ENCODE measurements at places on chromosomes 2 and 18.
A peak's percentile ranks its signal among the peaks of the same experiment; 100 is the strongest.

DNA sequence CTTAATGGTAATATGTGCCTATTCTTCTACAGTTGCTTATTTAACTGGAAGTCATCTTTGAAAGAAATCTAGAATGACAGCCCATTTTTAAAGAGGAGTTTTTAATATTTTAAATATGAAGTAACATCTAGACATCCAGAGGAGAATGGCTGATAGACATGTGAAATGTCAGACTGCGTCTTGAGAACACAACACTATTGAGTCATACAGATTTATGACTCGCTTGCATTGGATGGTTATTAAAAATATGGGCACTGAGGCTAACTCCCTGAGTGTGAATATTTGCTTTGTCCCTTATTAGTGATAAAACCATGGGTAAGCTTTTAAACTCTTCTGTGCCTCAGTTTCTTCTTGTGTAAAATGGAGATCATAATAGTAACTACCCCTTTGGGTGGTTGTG is 22.9 kb downstream of the TDRD15 start:
- DNase-seq: no peak

GRCh38 chr2:23055251-23055650 is 329.7 kb upstream of the KLHL29 start:
- no peak for DNase-seq

DNA sequence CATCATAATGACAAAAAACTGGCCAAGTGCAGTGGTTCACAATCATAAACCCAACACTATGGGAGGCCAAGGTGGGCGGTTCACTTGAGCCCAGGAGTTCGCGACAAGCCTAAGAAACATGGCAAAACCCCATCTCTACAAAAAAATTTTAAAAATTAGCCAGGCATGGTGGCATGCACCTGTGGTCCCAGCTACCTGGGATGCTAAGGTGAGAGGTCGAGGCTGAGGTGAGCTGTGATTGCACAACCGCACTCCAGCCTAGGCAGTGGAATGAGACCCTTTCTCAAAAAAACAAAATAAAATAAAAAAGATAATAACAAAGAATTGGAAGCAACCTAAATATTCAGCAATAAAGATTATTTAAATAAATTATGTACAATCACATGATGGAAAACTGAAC is 21.8 kb downstream of the PSTPIP2 start:
- DNase-seq: no peak

DNA sequence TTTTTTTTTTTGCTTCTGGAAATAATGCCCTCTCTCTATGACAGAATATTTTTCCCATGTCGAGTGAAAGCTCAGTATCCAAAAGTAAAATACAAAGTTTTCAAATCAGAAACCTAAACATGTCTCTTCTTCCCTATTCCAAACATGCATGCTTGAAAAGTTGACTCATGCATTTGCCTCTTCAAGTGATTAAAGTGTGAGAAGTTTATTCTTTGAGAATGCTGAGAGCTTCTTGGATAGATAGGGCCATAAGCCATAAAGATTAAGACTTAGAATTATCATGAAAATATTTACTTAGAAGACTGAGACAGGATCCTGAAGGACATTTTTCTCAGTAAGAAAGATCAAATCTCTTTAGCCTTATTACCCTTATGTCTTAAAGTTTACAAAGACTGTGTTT is 98.6 kb upstream of the EPB41L5 start:
- no peak for DNase-seq

- no peak for DNase-seq
Observed at GRCh38 chr18:48172226-48173006, 236.8 kb downstream of the ZBTB7C start.

GRCh38 chr18:39448942-39449341 is 1883.3 kb upstream of the CELF4 start:
- DNase-seq: peak; percentile 94

DNA sequence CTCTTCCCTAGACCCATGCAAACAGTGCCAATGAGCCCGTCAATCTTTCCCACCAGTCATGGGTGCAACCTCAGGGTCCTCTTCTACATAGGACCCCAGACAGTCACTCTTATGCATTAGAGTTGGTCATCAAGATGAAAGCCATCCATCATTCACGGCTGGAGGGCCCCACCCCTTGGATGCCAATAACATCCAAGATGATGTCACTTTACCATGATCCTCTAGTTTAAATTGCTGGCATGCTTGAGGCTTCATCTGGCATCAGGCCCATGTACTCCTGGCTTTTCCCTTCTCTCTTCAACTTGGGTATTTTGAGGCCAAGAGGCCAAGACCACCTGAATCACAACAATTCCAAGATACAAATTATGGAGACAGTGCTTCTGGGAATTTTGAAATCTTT is 91.1 kb upstream of the MAPK4 start:
- DNase-seq: no peak

DNA sequence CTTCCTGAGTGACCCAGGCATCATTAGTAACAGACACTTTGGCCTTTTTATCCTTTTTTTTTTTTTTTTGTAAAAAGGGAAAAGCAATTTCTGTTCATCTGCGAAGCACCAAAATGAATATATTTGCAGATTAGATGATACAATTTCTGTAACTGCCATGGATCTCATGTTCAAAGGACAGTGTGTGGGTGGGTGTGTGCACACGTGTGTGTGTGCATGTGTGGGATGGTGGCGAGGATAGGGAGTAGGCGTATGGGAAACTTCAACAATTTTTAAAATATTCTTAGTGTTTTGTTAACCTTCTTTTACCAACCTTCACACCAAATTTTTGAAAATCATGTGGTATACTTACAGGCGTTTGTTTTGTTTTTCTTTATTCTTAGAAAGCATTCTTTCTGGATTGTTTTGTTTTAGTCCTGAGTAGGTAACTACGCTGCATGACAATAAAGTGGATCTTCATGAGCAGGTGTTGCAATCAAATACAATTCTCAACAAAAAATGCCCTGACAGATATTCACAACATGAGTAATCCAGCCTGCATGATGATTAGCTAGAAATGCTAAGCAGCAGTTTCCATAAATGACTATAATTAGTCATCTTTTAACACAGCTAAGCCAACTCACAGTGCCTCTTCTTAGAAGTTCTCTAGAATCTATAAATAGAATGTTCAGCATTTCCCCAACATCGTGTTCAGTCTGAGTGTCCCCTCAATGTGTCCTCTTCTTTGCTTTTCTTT is 53.5 kb upstream of the RMDN2 start:
- peak; percentile 48 for DNase-seq

DNA sequence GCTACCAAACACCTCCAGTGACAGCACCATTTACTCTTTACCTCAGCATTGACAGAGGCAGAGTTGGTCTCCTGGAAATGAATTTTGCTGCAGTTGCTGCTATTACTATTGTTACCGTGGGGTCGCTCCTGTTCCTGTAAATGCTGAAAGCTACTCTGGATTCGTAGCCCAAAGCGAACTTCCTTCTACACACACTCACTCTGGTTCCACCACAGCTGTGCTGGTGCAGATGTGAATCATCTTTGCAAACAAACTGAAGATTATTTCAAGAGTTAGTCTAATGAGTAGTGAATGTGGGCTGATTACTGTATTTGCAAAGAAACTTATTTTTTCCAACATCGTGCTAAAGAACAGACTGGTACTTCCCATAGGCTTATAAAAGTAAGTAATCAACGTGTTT is 304.0 kb downstream of the LPIN1 start:
- peak; percentile 31 for DNase-seq

GRCh38 chr18:54607213-54608027 is 16.4 kb downstream of the DYNAP start:
- peak; percentile 18 for DNase-seq

DNA sequence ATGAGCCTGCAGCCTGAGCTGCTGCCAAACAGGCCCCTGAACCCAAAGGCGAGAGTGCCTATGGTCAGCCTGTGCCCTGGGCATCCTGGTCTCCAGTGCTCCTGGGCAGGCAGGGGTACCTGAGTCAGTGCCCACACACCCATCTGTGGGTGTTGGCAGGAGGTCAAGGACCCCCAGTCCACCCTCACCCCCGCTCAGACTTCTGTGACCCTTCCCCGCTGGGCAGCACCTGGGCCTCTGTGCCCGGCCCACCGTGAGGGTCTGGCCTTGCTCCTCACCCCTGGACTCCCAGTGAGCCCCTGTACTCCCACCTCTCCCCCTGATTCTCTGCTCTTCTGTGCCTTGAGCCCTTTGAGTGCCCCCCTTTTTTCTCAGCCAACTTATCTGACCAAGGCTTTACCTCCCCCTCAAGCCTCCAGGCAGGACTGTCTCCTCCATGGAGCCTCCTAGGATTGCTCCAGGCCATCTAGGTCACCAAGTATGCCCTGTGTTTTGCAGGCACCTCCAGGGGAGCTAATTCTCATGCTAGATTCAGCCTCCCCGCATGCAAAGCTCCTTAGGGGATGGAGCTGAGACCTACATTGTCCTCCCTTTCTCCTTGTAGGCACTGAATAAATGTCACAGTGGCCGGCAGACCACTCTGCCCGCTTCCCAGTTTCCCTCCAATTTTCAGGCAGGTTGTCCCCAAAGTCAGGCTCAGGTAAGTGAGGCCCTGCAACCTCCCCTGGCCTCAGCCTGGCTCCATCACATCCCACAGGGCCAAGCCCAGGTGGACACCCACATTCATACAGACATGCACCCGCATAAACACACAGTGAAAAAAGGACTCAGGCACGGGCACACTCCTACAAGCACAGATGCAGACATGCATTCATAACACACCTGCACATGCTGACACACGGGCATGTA is 21.9 kb upstream of the PTMA start:
- DNase-seq: no peak

GRCh38 chr18:49021433-49022129 is 70.8 kb upstream of the SMAD7 start:
- peak; percentile 57 for DNase-seq

GRCh38 chr2:240308111-240308651 is 127.3 kb upstream of the GPC1 start:
- no peak for DNase-seq

GRCh38 chr18:8491516-8491915 is 117.7 kb upstream of the RAB12 start:
- no peak for DNase-seq

- DNase-seq: no peak
Observed at GRCh38 chr2:47506024-47506423, 103.1 kb downstream of the MSH2 start.

- DNase-seq: no peak
Observed at GRCh38 chr18:21689736-21690135, 14.8 kb downstream of the ABHD3 start.

DNA sequence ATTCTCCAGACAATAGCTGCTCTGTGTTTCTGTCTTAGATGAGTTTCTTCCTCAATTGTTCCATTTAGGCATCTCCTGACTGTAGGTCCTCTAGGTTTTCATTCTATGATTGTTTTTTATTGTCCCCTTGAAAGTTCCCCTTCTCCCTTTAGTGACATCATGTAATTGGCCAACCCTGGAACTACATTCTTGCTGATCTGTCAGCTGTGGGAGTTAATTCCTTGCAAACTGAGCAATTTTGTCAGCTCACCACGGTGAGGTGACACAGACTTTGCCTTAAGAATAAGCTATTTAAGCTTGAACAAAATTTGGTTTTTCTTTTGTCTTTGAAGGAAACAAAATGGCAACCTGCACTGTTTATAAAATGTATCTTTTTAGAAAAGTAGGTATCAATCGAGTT is 95.9 kb downstream of the TXNL1 start:
- DNase-seq: no peak

GRCh38 chr18:23380001-23380550 is 73.0 kb upstream of the RIOK3 start:
- DNase-seq: peak; percentile 63

GRCh38 chr18:66728951-66729350 is 125.1 kb upstream of the CDH19 start:
- DNase-seq: no peak

DNA sequence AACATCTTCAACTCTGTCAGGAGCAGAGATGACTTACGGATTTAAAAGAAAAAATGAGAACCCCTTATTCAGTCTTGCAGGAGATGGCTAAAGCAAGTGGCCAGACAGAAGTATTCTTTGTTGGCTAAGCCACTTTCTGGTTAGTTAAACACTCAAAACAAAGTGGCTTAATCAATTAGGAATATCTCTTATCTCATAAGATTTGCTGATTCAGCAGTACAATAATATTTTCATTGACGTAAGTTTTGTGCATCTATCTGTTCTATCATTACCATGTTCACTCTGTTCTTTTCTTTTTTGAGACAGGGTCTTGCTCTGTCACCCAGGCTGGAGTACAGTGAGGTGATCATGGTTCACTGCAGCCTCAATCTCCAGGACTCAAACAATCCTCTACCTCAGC is 342.0 kb downstream of the EN1 start:
- DNase-seq: no peak

GRCh38 chr2:197273485-197273884 is 37.1 kb downstream of the ANKRD44 start:
- DNase-seq: peak; percentile 14

- DNase-seq: no peak
Observed at GRCh38 chr2:83282841-83283240, 1176.2 kb downstream of the SUCLG1 start.

DNA sequence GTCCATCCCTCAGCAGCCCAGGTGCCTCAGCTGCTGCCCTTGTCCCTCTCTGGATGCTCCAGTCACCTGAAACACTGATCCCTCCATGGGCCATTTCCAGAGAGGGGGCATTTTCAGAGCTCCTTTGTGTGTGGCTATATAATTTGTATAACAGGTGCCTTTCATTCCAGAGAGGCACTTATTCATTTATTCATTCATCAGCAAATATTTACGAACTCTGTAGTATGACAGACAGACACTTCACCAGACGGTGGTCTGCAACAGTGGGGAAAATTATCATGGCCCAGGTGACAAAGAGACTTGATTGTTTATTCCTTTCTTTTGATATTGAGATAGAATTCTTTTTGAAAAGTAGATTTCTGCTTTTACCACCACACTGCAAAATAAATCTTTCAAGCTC is 361.7 kb downstream of the TMEM182 start:
- no peak for DNase-seq

DNA sequence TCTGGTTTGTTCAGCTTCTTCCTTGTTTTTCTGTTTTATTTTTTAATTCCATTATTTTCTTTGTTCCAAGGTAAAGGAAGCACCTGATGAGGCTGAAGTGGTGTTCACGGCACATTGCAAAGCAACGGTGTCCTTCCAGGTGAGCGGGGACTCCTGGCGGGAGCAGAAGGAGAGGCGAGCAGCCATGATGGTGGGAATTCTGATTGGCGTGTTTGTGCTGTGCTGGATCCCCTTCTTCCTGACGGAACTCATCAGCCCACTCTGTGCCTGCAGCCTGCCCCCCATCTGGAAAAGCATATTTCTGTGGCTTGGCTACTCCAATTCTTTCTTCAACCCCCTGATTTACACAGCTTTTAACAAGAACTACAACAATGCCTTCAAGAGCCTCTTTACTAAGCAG is 88.4 kb downstream of the DDX18 start:
- DNase-seq: no peak
